ENCODE measurements at places on chromosomes 2 and 18. TPM values are rescaled to one million over a fixed set of nuclear protein-coding genes. Genes with fewer than 3 reads are reported as not detected.

- no peak for DNase-seq
Observed at GRCh38 chr2:72128843-72129227, 18.8 kb downstream of the CYP26B1 start.

GRCh38 chr2:227891673-227892072 is 20.2 kb downstream of the DAW1 start:
- no peak for DNase-seq

GRCh38 chr2:16141641-16141921 is 201.2 kb downstream of the MYCN start:
- no peak for DNase-seq

DNA sequence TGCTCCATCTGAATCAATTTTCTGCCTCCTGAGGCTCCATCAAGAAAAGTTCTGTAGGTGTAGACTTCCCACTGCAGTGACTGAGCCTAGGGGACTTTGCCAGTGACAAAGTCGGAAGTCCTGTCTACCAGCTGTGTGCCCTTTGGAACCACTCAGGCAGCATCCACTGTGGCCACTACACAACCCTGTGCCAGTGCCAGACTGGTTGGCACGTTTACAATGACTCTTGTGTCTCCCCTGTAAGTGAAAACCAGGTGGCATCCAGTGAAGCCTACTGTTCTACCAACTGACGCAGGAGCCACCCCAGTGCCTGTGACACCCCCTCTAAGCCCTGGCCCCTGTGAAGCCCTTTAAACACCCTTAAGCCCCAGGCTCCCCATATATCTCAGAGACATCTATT is 132.1 kb upstream of the SERPINE2 start:
- no peak for DNase-seq

- DNase-seq = peak; percentile 11
Observed at GRCh38 chr2:219180961-219181360, 2.9 kb downstream of the RETREG2 start.

GRCh38 chr2:172705352-172705751 is 30.3 kb upstream of the RAPGEF4 start:
- no peak for DNase-seq

DNA sequence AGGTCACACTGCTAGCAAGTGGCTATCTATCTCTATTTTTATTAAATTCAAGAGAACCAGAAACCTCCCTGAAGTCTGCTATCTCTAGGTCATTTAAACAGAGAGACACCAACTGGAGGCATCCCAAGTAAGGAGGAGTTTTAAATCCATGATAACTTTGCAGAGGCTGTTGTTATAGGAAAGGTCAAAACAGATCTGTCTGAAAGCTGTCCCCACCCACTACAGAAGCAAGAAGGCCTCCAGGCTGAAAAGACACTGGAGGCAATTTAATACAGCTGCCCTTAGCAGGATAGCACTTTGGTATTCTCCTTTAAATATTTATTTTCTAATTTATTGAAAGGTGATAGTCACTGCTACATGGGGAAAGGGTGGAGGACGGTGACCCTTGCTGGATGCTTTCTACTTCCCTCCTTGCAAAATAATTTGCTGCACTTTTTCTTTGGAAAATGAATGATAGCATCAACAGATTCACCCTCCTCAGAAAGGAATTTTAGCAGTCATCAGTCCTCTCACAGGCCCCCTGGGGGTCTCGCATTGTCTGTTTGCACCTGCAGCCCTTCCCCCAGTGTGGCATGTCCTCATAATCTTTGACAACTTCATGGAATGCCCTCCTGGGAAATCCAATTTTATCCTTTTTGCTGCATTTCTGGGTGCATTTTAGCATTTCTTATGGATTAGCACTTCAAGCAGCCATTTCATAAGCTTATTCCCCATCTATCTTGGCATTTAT is 429.5 kb upstream of the TNP1 start:
- no peak for DNase-seq

- no peak for DNase-seq
Observed at GRCh38 chr2:236311286-236311685, 47.1 kb upstream of the ASB18 start.

DNA sequence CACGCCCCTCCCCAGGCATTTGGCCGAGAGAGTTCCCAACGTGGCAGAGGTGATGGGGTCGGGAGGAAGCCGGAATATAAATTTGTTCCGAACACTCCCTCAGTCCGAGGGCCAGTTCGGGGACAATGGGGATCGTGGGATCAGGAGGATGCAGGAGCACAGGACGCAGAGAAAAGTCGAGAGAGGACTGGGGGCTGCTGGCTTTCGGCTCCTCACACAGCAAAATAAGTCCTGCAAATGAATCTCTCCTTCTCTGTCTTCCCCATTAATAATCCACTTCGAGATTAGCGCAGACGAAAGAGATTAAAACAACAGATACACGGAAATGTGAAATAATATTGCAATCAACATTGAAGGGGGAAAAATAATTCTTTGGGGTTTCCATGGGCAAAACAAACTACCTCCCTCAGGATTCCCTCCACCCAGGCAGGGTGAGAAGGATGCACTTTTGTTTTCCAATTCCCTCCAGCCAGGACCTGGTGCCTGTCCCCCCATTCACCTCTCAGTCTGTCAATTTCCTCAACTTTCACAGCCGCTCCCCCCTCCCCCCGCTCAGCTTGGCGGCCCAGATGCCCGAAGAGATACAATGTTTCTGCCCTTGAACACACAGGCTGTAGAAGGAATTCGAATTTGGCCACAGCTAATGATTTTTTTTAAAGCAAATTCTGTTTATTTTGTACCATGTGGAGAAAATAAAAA is 3.1 kb upstream of the ZEB2 start:
- no peak for DNase-seq

DNA sequence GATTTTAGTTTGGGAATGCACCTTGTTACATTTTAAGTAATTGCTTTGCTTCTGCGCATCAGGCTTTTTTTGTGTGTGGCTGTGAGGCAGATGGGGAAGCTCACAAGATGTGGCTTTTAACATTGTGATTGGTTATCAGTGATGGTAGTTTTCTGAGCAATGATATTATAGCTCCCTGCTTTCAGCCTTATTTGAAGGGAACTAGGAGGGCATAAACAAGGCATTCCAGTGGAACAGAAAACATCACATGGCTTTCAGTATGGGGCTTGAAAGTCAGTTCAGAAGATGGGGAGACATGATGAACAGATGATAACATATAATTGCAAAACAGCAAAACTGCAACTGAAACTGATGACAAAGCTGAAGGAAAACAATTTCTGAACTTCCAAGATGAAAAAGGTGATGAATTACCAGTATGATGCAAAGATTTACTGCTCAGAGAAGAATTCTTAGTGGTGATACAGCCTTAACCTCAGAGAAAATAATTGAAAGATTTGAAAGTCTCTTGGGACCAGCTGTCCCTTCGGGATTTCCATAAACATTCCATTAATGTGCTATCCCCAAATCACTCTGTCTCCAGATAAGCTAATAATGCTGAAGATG is 439.7 kb downstream of the RND3 start:
- no peak for DNase-seq

DNA sequence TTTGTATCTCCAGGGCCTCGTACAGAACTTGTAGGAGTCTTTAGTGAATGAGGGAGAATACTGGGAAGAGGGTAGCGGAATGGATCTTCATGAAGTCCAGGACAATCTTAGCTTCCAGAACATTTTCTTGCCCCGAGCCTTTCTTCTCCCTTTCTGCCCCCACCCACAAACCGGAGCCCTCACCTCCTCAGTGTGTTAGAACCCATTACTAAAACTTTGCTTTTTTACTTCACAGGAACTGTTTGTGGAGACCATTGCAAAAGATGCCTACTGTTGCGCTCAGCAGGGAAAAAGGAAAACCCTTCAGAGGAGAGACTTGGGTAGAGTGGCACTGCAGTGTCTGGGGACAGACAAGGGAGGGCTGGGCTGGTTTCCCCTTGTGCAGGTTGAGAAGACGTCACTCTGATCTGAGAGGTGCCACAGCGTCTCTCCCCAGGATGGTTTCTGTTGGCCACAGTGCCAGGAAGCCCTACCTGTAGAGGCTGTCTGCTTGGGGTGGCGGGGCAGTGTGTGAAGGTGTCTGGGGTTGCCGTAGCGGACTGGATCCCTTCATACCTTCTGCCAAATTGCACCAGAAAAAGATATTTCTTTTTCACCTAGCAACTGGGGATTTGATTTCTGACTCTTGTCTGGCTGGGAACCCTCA is 786 bp downstream of the POLE4 start:
- DNase-seq = no peak

DNA sequence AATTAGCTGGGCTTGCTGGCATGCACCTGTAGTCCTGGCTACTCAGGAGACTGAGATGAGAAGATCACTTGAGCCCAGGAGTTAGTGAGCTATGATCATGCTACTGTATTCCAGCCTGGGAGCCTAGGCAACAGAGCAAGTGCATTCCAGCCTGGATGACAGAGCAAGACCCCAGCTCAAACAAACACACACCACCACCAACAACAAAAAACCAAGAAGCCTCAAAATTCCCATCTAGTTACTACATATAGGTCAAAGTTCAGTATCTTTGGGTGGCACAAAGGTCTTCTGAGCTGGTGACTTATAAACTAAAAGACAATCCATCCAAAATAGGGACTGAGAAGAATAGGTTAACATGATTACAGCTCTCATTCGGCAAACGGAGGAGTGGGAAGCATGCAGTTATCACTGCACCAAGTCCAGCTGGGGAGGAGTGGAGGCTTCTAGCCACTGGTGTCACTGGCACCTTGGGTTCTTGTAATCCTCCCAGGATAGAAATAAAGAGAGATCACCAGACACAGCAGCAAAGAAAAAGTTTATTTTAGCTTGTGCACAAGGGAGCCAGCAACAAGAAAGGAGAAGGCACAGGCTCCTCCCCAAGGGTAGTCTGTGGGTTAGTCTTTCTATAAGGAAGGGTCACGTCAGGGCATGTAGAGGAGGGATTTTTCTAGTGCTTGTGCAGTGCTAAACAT is 57.4 kb downstream of the SH2D6 start:
- DNase-seq = no peak

GRCh38 chr2:37672870-37673184 is 1.4 kb upstream of the CDC42EP3 start:
- no peak for DNase-seq

COPS9 gene
- 232 TPM for total RNA-seq

EVX2 gene
- total RNA-seq = not detected

PRKAG3 gene
- 0.19 TPM for total RNA-seq

WNT6 gene
- 1.8 TPM for total RNA-seq

Measured in right atrium auricular region (tissue), 2 donors.